Stimulated activated CD8-positive, alpha-beta memory T cell treated with anti-CD3 and anti-CD28 coated beads, Interleukin-4, amount 100 ng/mL, for 1 hour (primary cell): ENCODE measurements at places on chromosomes 16 and 17.

- DNase-seq, result peak; percentile 94
Observed at GRCh38 chr16:27268376-27269299, at the start of gene NSMCE1. Gene NSMCE1, minus strand, starts transcription at chr16:27268772. Its CDS starts 11,202 bp downstream, at chr16:27257570.

GRCh38 chr16:27323781-27324561, 10.2 kb downstream of the IL4R start:
- DNase-seq, result no peak

DNA sequence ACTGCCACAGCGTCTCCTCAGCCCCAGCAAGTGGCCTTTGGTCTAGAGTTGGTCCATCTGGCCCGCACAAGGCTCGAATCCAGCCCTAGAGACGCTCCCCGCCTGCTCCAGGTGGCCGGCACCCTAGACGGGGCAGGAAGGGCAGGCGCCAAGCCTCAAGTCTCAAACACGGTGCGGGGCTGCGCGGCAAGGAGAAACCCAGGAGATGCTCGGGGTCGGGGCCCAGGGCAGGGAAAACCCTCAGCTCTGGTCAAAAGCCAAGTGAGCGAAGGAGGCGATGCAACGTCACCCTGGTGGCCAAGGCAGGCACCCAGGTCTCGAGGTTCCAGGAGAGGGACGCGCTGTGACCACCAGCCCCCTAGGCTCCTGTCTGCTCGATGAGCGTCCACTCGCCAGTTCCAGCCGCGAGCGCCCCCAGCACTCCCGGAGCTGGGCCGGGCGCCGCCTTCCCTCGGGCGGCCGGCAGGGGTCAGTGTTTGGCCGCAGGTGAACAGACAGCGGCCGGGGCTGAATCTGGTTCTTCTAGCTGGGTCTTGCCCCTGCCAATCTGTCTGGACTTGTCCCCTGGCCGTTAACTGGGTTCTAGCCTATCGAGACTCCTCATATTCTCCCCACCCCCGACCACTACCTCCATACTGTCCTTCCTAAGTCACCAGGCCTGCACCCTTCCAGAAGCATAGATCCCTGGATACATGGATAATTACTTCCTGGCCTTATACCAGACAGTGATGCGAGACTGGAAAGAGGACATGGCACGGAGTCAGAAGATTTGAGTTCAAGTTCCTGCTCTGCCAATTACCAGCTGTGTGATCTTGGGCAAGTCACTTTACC, 44.0 kb downstream of the PRAC1 start:
- DNase-seq, result peak; percentile 30

DNA sequence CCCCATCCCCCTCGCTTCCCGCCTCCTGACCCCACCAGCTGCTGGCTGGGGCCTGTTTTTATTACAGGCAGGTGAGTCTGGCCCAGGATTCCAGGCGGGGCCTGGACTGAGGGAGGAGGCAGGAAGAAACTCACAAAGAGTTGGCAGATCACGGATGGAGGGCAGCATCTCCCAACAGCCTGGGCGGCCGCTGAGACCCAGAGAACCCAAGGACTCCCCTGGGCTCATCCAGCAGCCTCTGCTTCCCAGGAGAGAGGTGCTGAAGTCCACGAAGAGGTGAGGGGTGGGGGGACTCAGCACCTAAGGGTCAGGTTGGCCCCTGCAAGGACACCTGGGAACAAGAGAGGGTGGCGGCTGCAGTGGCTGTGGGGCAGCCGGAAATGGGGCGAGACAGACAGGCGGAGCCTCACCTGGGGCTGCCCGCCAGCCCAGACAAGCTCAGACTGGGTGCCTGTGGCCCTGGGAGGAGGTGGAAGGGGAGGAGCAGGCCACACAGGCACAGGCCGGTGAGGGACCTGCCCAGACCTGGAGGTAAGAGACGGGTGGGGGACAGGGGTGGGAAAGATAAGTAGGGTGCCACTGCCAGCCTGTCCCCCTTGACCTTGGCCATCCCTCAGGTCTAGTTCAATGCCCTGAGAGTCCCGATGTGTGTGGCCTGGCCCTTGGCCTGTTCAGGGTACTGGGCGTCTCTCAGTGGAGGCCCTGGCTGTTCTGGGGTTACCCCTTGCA, 8.7 kb upstream of the ADGRG1 start:
- DNase-seq, result no peak

DNA sequence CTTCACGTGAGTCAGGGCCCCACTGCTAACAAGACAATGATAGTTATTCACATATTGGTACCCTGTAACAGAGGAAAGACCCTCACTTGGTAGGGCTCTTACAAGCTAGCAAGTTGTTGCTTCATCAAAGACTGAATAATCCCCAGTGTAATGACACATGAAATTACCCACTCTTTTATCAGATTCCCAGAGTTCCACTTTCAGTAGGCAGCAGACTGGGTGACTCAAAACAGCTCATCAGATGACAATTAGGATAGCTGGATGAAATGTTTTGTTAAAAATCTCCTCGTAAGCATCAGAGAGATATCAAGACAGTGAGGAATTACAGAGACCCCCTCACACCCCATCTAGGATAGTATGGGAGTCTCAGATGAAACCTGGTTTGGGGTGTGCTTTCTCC, 6.8 kb upstream of the OR1E2 start:
- no peak for DNase-seq

DNA sequence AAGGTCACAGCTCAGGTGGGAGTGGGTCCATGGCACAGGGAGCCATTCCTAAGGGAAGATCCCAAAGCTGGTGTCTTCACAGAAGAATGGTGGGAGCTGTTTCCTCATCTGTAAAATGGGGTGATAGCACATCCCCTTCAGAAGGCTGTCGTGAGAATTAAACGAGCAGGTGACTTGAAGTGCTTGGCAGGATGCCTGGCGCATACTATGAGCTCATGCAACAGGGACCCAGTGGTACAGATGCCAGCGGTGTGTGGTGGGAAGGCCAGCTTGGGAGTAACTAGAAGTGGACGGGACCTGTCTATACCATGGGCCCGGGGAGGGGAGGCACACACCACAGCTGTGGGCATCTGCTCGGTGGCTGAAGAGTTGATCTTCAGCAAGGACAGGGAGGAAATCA, 189.3 kb upstream of the TNRC6C start:
- no peak for DNase-seq

DNA sequence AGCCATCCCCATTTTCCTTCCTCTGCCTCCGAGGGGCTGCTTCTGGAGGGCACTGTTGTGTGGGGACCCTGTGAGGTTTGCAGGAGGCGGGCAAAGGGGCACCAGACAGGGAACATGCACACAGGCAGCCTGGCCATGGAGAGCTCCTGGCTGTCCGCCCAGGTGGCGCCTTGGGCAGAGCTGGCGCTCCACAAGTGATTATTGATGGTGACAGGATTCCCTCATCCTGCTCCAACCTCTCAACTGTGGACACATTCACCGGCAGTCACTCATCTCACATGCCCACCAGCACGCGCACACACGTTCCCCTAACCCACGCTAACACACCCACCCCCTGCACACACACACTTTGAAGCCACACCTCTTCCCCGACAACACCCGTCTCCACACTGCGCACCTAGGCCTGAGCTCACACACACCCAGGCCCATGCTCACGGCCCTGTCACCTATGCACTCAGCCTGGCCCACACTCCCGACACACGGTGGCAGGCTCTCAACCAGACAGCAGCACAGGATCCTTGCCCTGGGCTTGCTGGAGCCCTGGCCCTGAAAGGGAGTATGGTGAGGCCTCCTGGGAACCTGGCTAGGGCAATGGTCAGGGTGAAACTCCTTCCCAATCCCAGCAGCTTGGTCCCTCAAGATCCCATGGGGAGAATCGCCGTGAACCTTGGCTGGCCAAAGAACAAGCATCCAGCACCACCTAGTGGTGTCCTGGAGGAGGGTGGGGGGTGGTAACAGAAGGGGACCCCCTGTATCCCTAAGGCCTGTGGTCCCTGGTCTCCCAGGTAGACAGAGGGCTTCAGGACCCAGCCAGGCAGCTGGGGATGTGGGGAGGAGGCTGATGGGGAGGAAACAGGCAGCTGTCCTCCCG, 3.6 kb downstream of the PNMT start:
- DNase-seq, result no peak

DNA sequence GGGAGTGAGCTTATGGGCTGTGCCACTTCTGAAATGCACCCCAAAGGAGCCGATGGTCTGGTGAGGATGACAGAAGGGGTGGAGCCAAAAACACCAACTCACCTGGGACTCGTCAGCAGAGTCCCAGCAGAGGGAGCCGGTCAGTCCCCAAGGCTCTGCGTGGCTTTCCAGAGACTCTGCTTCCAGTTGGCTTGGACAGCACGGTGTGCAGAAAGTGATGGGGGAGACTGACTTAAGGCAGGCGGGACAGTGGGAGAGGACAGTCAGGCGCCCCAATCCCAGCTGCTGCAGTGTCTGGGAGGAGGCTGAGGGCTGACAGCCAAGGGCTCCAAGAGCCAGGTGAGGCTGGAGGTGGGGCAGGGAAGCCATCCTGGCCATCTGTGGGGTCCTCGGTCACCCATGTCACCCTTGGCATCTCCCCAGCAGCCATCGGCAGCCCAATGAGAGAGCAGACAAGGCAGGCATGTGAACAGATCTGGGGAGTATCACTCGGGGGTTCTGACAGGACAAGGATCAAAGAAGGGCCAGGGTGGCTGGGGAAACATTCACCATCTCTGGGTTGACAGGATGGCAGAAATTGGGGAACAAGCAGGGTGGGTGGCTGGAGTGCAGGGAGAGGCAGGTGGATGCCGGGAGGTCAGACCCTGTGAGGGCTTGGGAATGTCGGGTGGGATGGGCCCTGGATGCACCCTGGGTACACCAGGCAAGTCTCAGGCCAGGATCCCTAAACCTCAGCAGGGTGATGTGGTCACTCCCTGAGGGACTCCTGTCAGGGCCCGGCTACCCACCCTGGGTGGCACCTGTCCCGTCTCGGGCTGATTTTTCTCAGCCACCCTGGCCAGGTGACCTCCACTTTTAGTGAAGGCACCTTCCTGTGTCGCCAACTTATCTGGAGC, 8.9 kb upstream of the KRTAP17-1 start:
- no peak for DNase-seq

DNA sequence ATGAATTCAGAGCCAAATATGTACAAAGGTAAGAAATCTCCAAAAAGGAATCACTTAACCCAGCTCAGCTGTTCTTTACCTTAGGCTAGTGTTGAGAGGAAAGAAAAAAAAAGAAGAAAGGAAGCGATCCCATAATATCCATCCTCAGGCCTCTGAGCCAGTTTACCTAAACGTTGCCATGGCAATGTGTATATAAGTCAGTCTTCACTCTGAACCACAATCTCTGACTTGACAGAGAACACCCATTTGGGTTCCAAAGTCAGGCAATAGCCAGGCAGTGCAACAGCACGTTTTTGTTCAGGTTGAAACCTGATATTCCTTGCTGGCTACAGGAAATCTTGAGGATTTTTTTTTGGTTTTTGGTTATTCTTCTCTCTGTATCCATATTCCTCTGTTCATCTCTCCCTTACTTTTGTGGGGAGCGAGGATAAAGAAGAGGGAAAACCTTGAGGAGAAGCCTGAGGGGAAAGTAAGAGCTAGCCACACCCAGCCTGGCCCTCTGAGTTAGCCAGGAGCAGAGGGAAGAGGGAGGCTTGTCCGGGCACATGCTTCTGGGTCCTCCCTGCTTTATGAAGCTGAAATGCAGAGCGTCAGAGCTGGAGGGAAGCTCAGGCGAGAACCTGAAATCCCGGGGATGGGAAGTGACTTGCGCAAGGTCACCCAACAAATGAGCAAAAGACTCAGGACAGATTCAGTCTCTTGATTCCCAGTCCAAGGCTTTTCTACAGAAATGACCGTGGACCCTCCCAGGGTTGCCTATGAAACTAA, 152.7 kb downstream of the SOX9 start:
- DNase-seq, result no peak

DNA sequence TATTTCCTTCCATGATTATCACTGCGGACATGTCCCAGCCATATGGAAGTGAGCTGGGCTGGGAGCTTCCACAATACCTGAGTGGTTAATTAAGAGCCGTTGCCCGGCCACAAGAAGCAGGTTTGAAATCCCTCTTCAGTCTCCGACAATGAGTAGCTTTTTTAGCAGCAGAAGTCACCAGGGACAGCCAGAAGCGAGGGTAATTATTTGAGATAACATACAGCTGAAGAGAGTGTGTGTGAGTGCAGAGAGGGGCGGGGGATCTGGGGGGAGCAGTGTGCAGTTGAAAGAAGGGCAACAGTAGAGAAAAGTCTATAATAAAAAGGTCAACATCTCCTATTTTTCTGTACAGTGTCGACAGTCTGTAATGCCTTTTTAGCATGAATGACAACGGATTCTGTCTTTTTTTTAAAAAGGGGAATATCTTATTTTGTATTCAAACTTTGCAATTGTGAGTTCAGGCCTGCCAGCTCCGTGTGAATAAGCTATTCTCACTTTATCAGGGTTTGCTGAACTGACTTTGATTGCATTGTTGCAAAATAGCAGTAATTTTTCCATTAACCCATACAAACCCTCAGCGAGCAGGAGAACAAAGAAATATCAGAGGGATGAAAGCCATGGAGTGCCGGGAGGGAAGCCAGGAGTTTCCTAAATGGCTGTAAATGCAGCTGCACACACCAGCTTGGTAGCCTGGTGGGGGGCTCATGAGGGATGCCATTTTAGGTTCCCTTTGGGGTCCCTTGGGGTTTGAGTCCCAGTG, 220.3 kb upstream of the IRX3 start:
- no peak for DNase-seq

- DNase-seq, result no peak
Observed at GRCh38 chr17:68910251-68910705, 44.9 kb downstream of the ABCA8 start.

DNA sequence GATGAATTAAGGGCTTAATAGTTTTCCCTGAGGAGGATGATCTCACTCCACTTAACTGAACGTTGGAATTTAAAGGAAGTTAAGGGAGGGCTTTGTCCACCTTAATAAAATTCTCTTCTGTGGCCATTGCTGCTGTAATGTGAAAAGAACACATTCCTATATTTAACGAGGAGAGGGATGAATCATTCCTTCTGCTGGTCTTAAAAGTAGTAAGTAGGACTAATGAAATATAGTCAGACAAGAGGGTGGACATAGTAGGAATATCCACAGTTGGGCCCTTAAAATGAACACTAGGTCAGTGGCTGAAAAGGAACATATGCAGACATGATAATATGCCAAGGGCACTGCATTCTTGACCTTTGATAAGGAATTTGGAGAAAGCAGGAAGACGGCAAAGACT, 405.6 kb downstream of the PMP22 start:
- no peak for DNase-seq
